ENCODE measurements at places on chromosomes 7 and 10.
A peak's percentile ranks its signal among the peaks of the same experiment; 100 is the strongest.

GRCh38 chr7:101200862-101201599 is at the start of gene MOGAT3:
MOGAT3 (minus strand) TSS chr7:101201036; CDS start chr7:101200854, 182 bp downstream.
- peak; percentile 29 for ATAC-seq

- no peak for ATAC-seq
Observed at GRCh38 chr7:71871446-71871845, 540.7 kb downstream of the CALN1 start.

GRCh38 chr7:70193514-70193913 is 595.2 kb downstream of the AUTS2 start:
- no peak for ATAC-seq

GRCh38 chr10:116185199-116185867 is 87.7 kb downstream of the GFRA1 start:
- no peak for ATAC-seq

GRCh38 chr10:104328896-104329710 is 9.2 kb downstream of the ITPRIP start:
- peak; percentile 79 for ATAC-seq

DNA sequence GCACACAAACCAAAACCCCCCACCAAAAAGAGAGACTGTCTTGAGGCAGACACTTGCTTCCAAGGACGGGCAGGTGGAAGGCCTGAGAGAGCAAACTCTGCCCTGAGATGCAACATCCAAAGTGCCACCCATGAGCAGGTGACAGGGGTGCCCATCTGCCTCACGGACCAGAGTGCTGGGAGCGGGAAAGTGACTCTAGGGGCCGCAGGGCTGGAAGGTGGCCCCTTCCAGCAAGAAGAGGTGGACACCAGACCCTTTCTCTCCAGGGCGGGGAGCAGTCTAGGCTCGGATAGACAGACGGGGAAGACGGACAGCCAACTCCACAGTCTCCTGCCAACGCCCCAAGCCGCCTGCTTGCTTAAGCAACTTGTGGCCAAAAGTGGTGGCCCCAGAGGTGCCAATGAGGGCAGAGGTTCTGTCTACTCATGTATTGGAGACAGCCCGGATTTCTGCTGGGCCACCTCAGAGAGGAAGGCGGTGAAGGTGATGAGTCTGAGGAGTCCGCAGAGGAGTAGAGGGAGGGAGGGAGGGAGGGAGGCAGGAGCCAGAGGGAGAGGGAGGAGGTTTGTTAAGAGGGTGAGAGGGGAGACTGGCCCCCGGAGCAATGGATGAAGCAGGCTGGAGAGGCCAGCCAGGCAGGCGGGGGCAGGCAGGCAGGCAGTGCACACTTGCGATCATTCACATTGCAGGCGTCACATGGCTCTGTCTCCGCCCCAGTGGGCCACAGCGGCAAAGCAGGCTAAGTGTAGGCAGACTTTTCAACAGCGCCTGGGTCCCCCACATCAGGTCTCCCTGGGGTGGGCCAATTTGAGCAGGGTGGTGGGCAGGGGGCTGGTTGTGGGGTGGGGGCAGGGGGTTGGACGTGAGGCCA is 65.6 kb downstream of the SLC29A4 start:
- ATAC-seq, result no peak
